ENCODE measurements at places on chromosomes 12 and 14. TPM values are rescaled to one million over a fixed set of nuclear protein-coding genes. Genes with fewer than 3 reads are reported as not detected.

Gene KRT71
- total RNA-seq: not detected

Gene KRT73
- not detected for total RNA-seq

Gene GRIP1
- total RNA-seq: 4.5 TPM

Gene SLC6A15
- 0.15 TPM for total RNA-seq

DNA sequence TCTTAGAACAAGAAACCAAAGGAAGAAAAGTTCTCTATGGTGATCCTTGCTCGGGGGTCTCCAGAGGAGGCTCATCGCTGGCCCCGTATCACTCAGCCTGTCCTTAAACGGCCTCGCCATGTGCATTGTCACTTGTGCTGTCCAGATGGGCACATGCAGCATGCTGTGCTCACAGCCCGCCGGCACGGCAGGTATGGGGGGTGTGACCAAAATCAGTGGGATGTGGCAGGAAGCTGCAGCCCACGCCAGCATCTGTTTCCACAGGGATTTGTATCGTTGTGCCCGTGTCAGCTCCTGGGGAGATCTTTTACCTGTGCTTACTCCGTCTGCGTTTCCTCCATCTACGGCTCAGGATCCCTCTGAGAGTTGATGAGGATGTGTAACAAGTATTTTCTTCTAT lies 2.6 kb upstream of the SLC39A2 start:
- no peak for DNase-seq

GRCh38 chr14:35766036-35766699 lies 42.9 kb downstream of the RALGAPA1 start:
- no peak for DNase-seq

- DNase-seq: no peak
Measured at GRCh38 chr14:74368441-74368840, 20.2 kb downstream of the VRTN start.

DNA sequence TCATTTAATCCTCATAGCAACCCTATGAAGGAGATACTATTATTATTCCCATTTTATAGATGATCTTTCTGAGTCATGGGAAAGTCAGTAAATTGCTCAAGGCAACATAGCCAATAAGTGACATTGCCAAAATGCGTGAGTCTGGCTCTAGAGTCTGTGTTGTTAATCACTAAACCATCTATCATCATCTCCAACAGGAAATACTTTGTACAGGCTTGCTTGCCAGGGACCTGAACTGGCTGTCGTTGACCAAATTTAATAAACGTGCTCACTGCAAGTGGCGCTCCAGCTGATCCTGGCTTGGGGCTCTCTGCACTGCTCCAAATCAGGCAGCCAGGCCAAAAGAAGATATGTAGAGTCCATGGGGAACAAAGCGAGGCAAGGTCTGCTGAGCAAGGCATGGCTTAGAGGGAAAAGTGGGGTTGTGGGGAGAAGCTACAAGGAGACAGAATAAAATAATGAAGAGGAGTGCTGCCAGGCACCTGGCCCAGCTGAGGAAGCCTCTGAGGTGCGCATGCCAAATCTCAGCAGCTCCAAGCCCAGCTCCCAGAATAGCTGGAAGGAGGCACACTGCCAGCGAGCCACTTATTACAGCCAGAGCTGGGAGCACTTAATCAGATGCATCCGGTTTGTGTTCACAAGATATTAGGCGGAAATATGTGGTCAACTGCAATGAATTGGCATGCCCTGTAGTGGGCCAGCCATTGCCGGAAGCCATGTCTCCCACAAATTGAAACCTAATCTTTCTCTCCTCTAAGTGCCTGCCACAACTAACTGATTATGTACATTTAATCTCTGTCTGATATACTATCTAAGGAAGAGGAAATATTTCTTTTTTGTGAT lies 43.3 kb upstream of the PTPRO start:
- peak; percentile 25 for DNase-seq

GRCh38 chr12:22447223-22447622 lies 97.1 kb downstream of the C2CD5 start:
- DNase-seq: no peak

Data from ovary (tissue), 10 donors.